CD4-positive, alpha-beta T cell (primary cell): ENCODE measurements at places on chromosomes 3 and 15.

DNA sequence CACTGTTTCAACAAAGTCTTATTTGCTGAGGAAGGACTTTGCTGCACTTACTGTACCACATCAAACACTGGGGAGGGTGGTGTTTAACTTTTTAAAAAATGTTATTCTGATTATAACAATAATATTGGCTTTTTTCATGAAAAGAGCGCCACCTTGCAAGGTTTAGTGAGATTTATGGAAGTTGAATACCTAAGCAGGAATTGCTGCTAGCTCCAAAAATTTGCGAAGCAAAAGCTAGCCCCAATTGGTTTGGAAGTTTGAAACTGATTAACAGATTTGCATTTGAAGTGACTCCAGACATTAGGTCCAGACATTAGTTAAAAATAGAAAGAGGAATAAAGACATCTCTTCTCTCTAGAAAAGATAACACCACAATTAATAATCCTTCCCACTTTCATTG, 6.7 kb downstream of the ZIC1 start:
- DNase-seq, result no peak

GRCh38 chr3:152505926-152506325, 237.2 kb downstream of the MBNL1 start:
- no peak for DNase-seq

- no peak for DNase-seq
These were observed 43.8 kb downstream of the GAP43 start for GRCh38 chr3:115666920-115667737.

DNA sequence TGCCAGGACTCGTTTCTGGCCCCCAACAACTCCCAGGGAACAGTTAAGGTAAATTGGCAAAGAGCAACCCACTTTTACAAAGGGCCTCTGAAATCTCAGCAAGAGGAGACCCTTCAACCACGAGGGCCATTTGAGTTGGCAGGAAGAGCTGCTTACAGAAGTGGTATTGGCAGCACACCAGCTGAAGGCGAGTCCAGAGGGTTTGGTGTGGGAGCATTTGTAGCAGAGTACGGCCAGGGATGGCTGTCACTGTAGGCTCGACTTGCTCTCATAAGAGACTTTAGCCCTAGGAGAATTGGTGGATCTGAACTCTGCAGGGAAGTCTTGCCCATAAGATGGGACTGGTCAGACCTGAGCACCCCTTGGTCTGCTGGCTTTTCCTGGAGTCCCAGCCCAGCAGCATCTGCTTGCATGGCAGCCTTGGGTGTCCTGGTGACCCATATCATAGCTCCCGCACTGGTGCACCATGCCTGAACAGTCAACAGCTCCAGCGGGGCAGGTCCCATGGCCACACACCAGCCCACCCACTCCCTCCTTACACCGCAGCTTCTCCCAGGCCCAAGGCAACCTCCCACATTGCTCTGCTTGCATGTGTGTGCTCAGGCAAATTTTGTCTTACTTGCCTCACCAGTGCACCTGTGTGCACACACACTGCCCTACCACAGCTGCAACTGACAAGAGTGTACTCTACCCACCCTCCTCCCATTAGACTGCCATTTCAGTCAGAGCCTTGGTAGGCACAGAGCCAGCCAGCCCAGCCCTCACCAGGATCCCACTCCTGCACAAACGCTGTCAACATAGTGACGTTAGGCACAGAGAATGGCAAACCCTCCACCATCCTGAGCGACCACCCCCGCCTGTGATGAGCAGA, 861.6 kb upstream of the DPPA4 start:
- no peak for DNase-seq
